ENCODE measurements at places on chromosomes 4 and X. TPM values are rescaled to one million over a fixed set of nuclear protein-coding genes. Genes with fewer than 3 reads are reported as not detected.

GABRA4 gene
- total RNA-seq: not detected

PFKFB1 gene
- total RNA-seq: 0.07 TPM

PDE6B gene
- 1.1 TPM for total RNA-seq

MSX1 gene
- total RNA-seq: 5.5 TPM

OTUD6A gene
- not detected for total RNA-seq

Data from thoracic aorta endothelial cell (primary cell).